ENCODE measurements at places on chromosomes 1 and 21. TPM values are rescaled to one million over a fixed set of nuclear protein-coding genes. Genes with fewer than 3 reads are reported as not detected.

Gene RABIF
- polyA plus RNA-seq = 11.0 TPM

Gene ATAD3C
- polyA plus RNA-seq = 2.7 TPM

Gene TSPAN2
- polyA plus RNA-seq = 38.3 TPM

Gene RHD
- 1.8 TPM for polyA plus RNA-seq

Measured in left renal cortex interstitium (tissue), 4 donors.